ENCODE measurements at places on chromosomes 6 and 20.

GRCh38 chr6:156954191-156954590 lies 177.0 kb downstream of the ARID1B start:
- DNase-seq: no peak

DNA sequence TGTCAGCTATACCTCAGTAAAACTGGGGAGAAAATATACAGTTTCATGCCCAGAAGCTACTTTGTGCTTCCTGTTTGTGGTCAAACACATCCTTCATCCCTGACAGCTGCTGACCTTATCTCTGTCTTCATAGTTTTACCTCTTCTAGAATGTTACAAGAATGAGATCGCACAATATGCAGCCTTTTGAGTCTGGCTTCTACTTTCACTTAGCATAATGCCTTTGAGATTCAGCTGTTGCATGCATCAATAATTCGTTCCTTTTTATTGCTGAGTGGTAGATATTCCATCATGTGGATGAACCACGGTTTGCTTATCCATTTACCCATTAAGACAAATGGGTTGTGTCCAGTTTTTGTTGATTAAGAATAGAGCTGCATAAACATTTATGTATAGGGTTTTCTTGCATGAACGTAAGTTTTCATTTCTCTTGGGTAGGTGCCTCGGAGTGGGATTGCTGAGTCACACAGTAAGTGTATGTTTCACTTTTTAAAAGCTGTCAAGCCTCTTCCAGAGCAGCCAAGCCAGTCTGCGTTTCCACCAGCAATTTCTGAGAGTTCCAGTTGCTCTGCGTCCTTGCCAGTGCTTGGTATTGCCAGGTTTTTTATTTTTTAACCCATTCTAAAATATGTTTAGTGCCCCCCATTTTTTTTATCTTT lies 86.6 kb upstream of the PAX1 start:
- no peak for DNase-seq

DNA sequence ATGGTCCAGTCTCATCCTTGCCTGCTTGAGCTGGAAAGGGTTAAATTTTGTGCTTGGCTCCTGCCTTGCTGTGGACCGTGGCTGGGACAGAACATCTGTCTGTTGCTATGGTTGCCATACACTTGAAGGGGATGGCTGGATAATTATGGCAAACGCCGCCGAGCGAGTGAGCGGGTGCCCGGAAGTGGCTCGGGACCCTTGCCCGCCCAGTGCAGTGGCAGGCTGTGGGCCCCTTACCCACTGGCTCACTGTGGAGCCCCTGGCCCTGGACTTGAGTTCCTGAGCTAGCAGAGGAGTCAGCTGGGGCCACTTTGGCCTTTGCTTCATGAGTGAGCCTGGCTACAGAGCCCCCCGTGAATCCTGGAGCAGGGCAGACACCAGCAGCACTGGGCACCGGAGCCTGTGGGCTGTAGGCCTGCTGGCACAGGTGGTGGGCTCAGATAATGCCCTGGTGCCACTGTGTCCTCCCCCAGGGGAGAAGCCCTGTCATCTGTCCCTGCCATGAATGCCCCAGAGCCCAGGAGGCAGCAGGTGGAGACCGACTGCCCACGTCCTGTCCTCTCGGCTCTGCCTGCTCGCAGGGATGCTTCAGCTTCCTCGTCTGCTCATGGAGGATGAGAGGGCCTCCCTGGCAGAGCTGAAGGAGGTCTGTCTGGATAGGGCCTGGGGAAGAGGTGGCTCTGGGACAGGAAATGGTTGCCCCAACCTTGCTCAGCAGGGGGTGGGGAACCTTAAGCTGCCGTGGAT lies 25.5 kb upstream of the NOL4L start:
- no peak for DNase-seq

GRCh38 chr20:187733-188132 lies 1.8 kb downstream of the DEFB128 start:
- no peak for DNase-seq

GRCh38 chr6:449486-450419 lies 58.2 kb downstream of the IRF4 start:
- DNase-seq: no peak

GRCh38 chr6:52491203-52492069 lies 71.3 kb downstream of the EFHC1 start:
- DNase-seq: no peak

DNA sequence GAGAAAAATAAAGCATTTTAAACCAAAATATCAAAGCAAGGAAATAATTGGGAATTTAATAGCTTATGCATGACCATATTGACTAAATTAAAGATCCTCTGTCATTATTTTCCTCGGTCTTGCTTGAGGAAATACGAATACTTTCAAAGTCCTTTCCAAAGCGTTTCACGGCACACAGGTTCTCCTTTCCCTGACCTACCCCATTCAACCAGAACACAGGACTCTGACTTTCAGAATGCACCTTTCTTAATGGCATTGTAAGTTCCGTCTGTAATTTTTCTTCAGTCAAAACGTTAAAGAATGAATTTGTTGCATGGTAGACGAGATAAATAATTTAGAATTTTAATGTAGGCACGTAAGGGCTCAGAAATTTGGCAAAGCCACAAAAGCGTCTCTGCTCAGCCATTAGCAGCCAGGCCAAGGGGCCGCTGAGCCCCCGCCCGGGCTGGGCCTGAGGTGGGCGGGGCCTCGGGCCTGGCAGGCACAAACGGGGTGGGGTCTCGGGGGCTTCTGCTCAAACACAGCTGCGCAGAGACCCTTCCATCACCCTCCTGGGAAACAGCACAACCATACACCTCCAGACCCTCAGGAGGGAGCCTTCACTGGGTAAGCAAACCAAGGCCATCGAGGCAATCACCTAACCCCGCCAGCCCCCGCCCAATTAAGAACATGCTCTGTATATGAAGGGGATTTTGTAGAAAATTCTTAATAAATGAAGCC lies 3.4 kb downstream of the NEDD9 start:
- no peak for DNase-seq

GRCh38 chr6:79947191-79948186 lies at the start of gene ELOVL4:
TSS of gene ELOVL4 (minus strand) at chr6:79947553. CDS start at chr6:79947279, 274 bp downstream.
- peak; percentile 2 for DNase-seq
